ENCODE measurements at places on chromosomes 5 and 9.

GRCh38 chr9:91734371-91734981 is 215.6 kb downstream of the ROR2 start:
- peak; percentile 65 for DNase-seq

DNA sequence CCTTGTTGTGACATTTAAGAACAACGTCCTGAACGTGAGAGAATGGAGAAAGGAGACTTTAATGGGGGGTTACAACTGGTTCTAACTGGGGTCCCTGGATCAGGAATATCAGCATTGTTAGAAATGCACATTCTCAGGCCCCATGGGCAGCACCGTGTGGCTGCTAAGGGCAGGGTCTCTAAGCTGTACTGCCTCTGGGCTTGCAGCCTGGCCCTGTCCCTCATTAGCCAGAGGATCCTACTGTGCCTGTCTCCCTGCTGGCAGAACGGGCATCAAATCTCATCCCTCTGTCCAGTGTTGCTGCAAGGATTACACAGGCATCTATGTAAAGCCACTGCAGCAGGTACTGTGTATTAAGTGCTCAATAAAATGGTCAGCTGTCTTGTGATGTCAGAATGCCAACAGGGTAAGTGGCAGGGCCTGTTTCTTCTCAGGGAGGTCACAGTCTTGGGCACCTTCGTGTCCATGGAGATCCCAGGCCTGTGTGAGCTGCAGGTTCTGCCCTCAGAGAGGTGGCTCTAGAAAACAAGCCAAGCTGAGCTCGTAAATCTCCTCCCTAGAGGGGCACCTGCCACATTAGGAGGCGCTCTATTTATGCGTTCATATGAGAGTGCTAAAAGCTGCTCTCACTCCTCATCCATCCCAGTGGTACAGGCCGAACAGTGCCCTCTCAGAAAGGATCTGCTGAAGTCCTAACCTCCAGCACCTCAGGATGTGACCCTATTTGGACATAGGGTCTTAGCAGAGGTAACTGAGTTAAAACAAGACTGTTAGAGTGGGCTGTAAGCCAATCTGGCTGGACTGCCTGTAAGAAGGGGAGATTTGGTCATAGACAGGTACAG is 210.5 kb downstream of the GADD45G start:
- no peak for DNase-seq

DNA sequence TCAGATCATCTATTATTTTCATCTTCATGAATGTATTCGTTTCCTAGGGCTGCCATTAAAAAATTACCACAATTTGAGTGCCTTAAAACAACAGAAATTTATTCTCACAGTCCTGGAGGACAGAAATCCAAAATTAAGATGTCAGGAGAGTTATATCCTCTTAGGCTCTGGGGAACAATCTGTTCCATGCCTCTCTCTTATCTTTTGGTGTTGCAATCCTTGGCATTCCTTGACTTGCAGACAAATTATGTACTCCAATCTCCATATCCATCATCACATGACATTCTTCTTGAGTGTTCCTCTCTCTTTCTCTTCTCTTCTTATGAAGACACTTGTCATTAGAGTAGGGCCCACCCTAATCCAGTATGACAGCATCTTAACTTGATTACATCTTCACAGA is 339.4 kb downstream of the EFNA5 start:
- DNase-seq: peak; percentile 86

- DNase-seq: peak; percentile 77
Observed at GRCh38 chr5:56637321-56637920, 177.9 kb upstream of the MAP3K1 start.

DNA sequence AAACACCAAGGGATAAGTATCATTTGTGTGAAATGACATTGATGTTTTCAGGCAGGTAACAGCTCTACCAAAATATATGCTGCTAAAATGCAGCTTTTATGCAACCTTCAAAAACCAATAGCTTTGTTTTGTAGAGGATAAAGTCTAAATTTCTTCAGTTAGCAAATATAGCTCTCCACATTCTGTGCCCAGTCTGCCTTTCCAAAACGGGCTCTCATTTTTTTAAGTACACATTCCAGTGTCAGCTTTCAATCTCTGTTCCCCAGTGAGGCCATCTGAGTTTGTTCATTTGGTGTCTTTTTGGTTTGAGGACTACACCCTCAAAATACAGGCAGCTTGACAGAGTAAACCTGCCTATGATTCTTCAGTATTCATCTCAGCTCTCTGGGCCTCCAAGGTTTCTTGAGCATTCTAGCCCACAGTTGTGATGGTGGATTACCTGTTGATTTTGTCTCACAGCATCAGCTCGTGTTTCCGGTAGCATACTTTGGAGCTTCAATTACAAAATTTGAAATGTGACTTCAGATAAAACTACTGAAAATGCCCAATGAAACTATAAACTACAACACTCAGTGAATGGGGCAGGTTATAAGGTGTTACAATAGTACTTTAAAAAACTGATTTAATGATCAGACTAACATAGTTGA is 55.7 kb downstream of the NR3C1 start:
- no peak for DNase-seq

- DNase-seq: no peak
Observed at GRCh38 chr9:98922721-98923435, 20.8 kb upstream of the COL15A1 start.

- peak; percentile 33 for DNase-seq
Observed at GRCh38 chr9:75027187-75028107, 646 bp downstream of the CARNMT1 start.

DNA sequence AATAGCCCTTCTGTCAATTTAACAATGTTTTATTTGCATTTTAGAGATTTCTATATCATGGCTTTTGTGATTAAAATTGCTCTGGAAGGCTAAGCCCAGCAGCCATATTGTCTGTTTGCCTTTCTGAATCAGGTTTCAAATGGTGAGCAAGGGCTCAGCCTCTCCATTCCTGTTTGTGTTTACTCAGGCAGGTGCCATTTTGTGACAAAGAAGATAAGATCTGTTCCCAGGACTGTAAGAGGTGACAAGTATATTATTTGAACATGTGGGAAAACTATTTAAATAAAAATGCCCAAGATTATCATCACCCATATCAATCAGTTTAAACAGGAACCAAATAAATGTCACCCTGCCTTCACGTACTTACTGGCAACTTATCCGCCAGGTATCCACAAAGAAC is 641.3 kb upstream of the KLF4 start:
- no peak for DNase-seq

DNA sequence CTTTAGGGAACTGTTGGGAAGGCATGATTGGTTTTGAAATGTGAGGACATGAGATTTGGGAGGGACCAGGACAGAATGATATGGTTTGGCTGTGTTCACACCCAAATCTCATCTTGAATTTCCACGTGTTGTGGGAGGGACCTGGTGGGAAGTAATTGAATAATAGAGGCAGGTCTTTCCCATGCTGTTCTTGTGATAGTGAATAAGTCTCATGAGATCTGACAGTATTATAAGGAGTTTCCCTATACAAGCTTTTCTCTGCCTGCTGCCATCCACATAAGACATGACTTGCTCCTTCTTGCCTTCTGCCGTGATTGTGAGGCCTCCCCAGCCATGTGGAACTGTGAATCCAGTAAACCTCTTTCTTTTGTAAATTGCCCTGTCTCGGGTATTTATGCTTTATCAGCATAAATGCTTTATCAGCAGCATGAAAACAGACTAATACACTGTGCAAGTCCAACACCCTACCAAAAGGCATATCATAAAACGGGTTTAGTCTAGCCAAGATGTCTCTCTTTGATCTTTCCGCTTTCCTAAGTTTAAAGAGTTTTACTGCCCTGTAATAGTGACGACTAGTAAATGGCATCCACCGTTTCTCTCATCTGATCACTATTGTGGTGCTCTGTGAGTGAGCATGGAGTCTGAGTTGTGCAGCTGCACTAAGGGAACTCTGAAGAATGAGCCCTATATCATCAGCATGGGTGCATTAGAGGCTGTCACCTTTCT is 12.9 kb upstream of the ZNF782 start:
- DNase-seq: no peak

DNA sequence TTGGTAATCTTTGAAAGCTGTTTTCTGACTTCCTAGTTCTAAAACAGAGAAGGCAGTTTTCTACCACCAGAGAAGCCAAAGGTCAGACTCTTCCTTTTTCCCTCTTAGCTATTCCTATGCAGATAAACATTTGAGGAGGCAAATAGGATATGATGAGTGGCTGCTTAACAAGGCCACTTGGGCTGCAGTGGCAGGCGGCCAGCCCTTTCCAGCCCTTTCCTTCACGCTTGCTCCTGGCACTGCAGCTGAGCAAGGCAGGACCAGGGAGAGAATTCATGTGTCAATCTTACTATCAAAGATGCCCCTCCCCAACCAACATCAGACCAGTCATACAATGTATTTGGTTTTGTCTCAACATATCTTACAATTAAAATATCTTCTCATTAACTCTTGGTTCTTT is 36.8 kb upstream of the RNF38 start:
- DNase-seq: no peak

- DNase-seq: no peak
Observed at GRCh38 chr5:150503386-150503785, 4.5 kb upstream of the NDST1 start.

DNA sequence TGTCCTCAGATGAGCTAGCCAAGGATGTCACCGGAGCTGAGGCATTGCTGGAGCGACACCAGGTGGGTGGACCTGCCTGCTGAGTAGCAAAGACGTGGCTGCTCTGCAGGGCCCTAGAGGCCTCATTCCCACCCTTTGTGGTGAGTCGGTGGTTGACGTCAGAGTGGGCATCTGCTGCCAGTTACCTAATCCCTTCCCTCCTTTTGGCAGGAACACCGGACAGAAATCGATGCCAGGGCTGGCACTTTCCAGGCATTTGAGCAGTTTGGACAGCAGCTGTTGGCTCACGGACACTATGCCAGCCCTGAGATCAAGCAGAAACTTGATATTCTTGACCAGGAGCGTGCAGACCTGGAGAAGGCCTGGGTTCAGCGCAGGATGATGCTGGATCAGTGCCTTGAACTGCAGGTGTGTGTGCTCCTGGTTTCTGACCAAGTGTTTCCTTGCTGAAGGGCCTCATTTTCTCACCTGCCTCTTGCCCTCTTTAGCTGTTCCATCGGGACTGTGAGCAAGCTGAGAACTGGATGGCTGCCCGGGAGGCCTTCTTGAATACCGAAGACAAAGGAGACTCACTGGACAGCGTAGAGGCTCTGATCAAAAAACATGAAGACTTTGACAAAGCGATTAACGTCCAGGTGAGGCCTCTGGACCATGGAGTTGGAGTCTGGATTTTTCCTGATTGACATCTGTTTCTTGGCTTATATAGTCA is 48.9 kb downstream of the DYNC2I2 start:
- peak; percentile 40 for DNase-seq

DNA sequence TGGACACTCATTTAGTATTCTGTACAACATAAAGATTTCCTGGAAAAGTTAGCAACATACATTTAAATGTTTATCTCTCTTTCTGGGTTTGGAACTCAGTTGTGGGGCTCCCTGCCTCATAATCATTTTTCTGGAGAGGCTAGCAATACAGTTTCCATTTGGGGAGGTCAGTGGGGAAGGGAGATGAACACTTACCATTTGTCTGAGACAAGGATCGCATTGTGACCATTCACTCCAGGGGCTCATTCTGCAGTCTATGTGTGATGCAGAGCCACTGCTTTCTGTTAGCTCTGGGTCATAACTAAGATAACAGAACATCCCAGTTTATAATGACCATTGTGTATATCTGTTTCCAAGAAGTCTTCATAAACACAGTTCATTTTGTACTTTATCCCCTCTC is 22.4 kb downstream of the C9 start:
- no peak for DNase-seq

DNA sequence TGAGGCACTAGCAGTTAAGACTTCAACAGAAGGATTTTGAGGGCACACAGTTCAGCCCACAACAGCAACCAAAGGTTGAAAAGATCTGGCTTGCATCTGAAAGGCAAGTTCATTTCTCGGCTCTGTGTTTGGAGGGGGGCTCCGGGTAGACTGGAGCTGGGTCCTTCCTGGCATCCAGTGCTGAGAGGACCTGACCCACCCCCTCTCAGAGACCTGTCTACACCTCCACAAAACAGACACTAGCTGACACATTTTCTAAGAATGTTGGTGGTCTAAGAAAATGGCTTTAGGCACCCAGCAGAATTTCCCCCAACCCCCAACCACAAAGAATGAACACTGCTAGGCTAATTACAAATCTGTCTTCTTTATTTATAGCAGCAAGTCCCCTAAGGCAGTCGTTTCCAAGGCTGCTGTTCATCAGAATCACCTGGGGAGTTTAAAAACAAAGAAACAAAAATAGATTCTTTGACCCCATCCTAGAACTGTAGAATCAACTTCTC is 6.2 kb upstream of the PTCH1 start:
- no peak for DNase-seq

GRCh38 chr9:137740312-137740711 is 121.5 kb downstream of the EHMT1 start:
- DNase-seq: peak; percentile 53

- peak; percentile 71 for DNase-seq
Observed at GRCh38 chr5:59768152-59769040, 125.1 kb downstream of the PDE4D start.

- peak; percentile 49 for DNase-seq
Observed at GRCh38 chr5:141488591-141489561, at the start of gene PCDHGC5. PCDHGC5 (plus strand) TSS chr5:141489081; CDS start chr5:141489241, 160 bp downstream.

- DNase-seq: peak; percentile 6
Observed at GRCh38 chr5:156149213-156149612, 177.8 kb upstream of the SGCD start.

DNA sequence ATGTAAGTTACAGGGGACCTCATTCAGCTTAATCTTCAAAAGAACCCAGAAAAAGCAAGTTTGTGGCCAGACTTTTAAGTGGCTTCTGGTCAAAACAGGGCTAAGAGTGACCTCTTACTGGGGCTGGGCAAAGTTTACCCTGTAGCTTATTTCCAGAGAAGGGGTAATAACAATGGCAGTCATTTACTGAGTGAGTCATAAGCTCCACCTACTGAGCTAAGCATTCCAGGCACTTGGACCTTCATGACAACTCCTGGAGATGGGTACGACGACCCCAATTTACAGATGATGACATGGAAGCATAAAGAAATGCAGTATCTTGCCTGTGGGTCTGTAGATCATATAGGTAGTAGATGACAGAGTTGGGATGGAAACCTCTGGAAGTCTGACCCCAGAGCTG is 4.7 kb upstream of the GPR151 start:
- DNase-seq: no peak

GRCh38 chr5:106873568-106873967 is 797.2 kb downstream of the EFNA5 start:
- no peak for DNase-seq

GRCh38 chr9:137213160-137214060 is 7.9 kb downstream of the NDOR1 start:
- DNase-seq: no peak

GRCh38 chr5:102036927-102037326 is 259.2 kb downstream of the SLCO4C1 start:
- DNase-seq: no peak

DNA sequence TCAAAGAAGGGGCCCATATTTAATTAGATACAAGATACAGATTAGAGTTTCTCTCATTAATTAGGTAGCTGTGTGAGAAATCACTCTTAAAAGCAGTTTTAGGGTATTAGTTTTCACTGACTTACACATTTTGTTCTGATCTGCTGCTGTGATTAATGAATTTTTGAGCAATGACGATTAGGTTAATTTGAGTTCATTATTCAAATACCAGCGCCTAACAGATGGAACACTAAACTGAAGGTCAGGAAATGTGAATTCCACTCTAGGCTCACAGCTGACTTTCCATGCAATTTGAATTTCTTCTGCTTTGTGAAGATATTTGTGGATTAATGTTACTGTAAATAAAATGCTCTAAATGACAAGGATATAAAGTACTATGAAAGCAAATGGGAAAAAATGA is 380.6 kb downstream of the ADGRV1 start:
- DNase-seq: no peak

- no peak for DNase-seq
Observed at GRCh38 chr5:79301046-79301712, 65.2 kb downstream of the JMY start.

- peak; percentile 100 for DNase-seq
Observed at GRCh38 chr5:57316798-57317327, 143.0 kb downstream of the GPBP1 start.

- DNase-seq: no peak
Observed at GRCh38 chr5:8247049-8247899, 378.3 kb downstream of the MTRR start.

All from amniotic epithelial cell (primary cell).